Lower lobe of right lung (tissue), 2 donors: ENCODE measurements at places on chromosomes 3 and 15. TPM values are rescaled to one million over a fixed set of nuclear protein-coding genes. Genes with fewer than 3 reads are reported as not detected.

Gene CLDN16
- 0.74 TPM for total RNA-seq

Gene MYL3
- 2.0 TPM for total RNA-seq

Gene CD200
- 4.4 TPM for total RNA-seq

Gene RAB6B
- 5.5 TPM for total RNA-seq

DNA sequence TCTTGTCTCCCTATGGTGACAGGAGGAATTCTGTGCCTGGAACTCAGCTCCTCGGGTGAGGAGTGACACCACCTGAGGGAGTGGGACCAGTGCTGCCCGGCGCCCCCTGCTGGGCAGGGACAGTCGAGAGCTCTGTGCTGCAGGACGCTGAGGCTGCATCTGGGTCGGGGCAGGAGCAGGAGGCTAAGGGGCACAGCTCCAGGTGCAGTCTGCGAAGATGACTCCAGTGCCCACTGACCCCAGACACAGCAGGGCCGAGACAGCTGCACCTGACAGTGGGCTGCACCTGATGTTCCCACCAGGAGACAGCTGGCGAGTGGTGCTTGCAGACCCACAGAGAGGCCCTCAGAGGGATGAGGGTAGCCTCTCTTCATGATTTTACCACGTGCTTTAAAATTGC lies 152.9 kb downstream of the ATP10A start:
- peaks cover 23% of the 10 kb centered on the region for H3K36me3 ChIP-seq
- no peak overlapping the region for H3K27ac ChIP-seq

DNA sequence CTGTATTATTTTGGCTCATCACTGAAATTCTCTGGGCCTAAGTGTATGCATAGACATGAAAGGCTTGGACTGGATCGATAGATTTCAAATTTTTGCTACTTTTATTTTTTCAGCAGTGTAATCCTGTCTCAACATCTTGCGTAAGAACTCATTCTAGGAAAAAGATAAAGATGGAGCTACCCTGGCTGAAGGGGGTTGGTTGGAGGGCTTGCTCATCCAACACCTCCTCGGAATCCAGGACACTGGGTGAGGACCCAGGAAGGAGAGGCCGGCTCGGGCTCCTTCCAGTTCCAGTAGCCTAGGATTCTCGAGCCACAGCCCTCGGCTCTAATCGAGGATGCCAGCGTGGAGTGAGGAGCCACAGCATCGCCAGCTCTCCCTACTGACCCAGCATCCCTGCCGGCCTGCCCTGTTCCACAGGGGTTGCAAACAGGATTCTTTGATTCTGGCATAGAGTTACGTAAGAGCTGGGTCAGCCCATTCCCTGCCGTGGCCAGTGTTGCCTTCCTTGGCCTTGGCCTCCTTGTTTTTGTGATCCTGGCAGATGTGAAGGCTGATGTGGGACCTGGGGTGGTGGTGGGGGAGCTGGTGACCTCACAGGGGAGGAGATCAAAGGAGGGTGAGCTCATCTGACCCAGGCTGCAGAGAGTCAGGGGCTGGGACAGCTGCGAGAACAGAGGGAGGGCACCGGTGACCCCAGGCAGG lies 149.5 kb downstream of the ALDH1A2 start:
- no peaks in the 10 kb centered on the region for H3K27me3 ChIP-seq
- no peaks in the 10 kb centered on the region for H3K36me3 ChIP-seq
- H3K4me3 ChIP-seq, result no peak overlapping the region
- no peak for DNase-seq
- H3K27ac ChIP-seq, result no peak overlapping the region
- peaks cover 2% of the 10 kb centered on the region for H3K4me1 ChIP-seq

DNA sequence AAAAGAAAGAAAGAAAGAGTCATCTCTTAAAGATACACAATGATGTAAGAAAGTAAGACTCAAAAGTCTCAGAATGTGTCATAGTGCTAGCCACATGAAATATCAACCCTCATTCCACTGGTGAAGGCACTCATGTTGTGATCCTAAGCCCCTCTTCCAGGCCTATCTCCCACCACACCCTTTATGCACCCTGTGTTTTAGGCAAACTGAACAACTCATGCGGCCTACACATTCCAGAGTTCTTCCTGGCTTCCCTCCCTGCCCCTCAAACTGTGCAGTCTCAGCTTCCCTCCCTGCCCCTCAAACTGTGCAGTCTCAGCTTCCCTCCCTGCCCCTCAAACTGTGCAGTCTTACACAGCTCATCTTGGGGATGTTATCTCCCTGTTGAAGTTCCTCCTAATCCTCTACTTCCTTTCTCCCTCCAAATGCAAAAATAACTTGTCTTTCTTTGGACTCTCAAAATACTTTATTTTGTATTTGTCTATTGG lies 69.0 kb upstream of the FNDC3B start:
- H3K36me3 ChIP-seq, result no peaks in the 10 kb centered on the region
- no peak overlapping the region for H3K4me3 ChIP-seq
- H3K27ac ChIP-seq, result no peak overlapping the region
- peaks cover 29% of the 10 kb centered on the region for H3K4me1 ChIP-seq

DNA sequence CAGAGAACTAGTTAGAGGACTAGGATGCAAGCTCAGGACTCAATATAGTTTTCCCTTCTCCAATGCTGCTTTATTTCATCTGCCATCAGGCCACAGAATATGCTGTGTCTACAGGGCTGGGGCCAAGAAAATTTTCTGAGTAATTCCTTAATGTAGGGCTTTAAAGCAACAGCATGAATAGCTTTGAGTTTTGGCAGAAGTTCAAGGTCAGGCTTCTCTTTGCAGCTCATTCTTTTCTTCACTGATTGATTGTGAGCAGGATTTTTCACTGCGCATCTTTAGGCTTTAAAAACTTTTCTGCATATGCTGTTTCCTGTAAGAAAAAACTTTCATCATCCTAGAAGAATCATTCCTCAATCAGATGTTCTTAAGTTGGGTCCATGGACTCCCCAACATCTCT lies 4.6 kb downstream of the TMEM108 start:
- no peak overlapping the region for H3K27ac ChIP-seq
- no peak overlapping the region for H3K4me3 ChIP-seq
- H3K27me3 ChIP-seq, result peaks cover 12% of the 10 kb centered on the region
- no peak for DNase-seq
- H3K36me3 ChIP-seq, result no peaks in the 10 kb centered on the region
- peaks cover 16% of the 10 kb centered on the region for H3K4me1 ChIP-seq

DNA sequence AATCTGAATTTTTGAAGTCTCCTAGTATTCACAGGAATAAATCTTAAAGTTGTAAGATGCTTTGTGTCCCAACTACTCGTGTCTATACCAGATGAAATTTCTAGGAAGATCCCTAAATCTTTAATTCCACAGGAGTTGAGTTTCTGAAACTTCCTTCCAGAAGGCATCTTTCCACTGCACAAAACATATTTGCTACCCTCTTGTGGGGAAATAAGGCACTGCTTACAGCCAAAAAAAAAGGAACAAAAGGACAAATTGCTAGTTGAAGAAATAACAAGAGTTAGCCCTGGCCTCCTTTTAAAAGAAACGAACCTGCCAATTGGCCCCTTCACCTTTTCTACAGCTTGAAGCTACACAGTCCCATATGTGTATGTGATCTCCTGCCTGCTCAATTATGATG lies 54.0 kb downstream of the TAFA4 start:
- peaks cover 7% of the 10 kb centered on the region for H3K27me3 ChIP-seq
- H3K36me3 ChIP-seq, result no peaks in the 10 kb centered on the region
- DNase-seq, result no peak
- H3K4me1 ChIP-seq, result no peaks in the 10 kb centered on the region
- no peak overlapping the region for H3K4me3 ChIP-seq

DNA sequence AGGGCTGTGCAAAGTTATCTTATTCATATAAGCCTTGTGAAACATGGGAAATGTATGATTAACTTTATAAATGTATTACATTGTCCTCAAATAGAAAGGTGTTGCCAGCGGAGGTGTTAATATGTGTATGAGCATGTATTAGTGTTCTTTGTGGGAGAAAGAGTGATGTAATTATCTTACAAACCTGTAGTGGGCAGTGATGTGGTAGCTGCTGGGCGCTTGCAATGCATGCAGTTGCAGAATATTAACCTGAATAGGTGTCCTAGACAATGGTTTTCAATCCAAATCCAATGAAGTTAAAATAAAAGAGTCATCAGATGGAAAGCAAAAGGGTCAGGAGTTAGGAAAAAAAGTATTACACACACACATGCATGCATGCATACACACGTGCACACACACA lies 881.3 kb upstream of the CADM2 start:
- DNase-seq, result no peak
- no peak overlapping the region for H3K27ac ChIP-seq
- no peaks in the 10 kb centered on the region for H3K36me3 ChIP-seq
- no peaks in the 10 kb centered on the region for H3K4me1 ChIP-seq

GRCh38 chr15:57443486-57443885 lies 67.2 kb downstream of the CGNL1 start:
- H3K27ac ChIP-seq, result no peak overlapping the region
- no peak for DNase-seq
- no peak overlapping the region for H3K4me3 ChIP-seq

DNA sequence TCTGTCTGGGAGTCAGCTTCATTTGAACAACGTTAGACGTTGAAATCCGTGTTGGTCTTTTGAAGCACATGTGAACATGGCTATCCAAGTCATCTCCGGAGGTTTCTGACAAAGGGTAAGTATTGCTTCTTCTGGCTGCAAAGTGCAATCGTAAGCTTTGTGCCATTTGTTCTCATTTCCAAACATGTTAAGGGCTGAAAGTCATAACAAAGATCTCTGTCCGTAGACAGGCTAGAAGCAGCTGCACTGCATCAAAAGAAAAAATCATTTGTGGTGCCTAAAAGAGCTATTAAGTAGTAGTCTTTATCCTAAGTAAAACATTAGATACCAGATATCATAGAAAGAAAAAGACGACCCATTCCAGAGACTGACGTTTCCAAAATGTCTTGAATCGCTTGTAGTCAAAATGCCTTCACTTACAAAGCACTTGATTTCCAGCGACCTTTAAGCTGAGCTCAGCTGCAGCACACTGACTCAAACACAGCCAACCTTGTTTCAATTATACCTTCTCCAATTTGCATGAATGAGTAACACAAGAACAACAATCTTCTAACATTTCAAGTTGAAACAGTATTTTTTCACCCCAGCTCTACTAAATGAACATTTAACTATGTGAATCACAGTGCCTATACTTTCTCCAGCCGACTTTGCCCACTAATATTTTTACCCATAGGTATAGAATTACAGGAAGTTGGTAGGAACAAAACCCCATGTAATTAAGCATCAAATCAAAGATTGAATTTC lies 76.6 kb downstream of the NEDD4 start:
- DNase-seq, result no peak
- no peak overlapping the region for H3K27ac ChIP-seq
- H3K27me3 ChIP-seq, result no peaks in the 10 kb centered on the region
- H3K4me1 ChIP-seq, result peaks cover 13% of the 10 kb centered on the region
- no peaks in the 10 kb centered on the region for H3K36me3 ChIP-seq

GRCh38 chr3:94758751-94759150 lies 695.9 kb downstream of the NSUN3 start:
- no peaks in the 10 kb centered on the region for H3K36me3 ChIP-seq
- H3K27me3 ChIP-seq, result no peaks in the 10 kb centered on the region
- no peaks in the 10 kb centered on the region for H3K4me1 ChIP-seq
- no peak overlapping the region for H3K4me3 ChIP-seq
- no peak for DNase-seq

DNA sequence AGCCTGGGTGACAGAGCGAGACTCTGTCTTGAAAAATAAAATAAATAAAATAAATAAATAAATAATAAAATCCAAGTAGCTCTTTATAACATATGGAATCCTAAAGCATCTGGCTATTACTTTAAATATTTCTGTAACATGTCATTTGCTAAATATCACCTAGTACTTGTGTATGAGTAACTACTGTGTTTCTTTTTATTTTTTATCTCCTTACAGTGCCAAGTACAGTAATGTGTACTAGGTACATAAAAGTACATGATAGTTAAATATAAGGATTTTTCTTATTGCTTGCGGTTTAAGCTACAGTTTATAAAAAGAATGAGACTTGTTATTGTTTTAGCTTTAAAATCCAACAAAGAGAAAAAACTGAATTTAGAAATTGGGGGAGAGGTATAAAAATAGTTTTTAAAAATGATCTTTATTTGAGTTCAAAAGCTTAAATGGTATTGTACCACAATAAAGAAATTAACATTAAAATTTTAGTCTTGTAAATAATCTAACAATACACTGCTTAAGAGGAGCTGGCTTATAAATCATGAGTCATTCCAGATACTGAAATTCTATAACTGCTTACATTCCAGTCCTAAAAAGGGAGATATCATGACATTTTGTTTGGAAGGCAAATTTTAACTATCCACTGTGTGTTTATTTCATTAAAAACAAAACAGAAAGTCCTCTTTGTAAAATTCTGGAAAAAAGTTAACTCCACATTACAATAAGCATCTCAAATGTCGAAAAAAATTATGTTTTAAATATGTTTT lies 73.1 kb downstream of the FGF7 start:
- DNase-seq, result no peak
- H3K4me3 ChIP-seq, result no peak overlapping the region
- H3K27me3 ChIP-seq, result no peaks in the 10 kb centered on the region
- no peaks in the 10 kb centered on the region for H3K4me1 ChIP-seq

DNA sequence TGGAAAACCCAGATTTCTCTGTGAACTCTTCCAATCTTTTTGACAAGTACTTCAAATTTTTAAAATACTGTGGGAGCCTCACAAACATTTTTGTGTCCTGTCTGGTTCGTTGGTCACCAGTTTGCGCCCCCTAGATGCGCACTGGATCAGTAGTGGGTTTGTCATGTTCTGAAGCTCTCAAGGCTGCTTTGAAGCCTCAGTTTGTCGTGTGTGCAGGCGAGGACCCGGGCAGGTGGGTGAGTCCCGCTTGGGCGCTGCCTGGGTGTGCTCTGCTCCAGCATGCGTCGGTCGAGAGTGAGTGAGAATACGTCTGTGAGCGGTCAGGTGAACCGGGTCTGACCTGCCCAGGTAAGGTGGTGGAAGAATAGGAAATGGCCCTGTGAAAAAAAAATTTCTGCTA lies 17.3 kb upstream of the AEN start:
- no peaks in the 10 kb centered on the region for H3K36me3 ChIP-seq
- no peak overlapping the region for H3K4me3 ChIP-seq
- no peak for DNase-seq
- peaks cover 13% of the 10 kb centered on the region for H3K4me1 ChIP-seq

DNA sequence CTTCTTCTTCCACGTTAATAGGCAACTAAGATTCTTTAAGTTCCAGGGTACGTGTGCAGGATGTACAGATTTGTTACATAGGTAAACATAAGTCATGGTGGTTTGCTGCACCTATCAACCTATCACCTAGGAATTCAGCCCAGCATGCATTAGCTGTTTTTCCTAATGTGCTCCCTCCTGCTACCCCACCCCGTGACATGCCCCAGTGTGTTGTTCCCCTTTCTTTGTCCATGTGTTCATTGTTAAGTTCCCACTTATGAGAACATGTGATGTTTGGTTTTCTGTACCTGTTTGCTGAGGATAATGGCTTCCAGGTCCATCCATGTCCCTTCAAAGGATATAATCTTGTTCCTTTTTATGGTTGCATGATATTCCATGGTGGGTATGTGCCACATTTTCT lies 21.1 kb downstream of the GTF2A2 start:
- no peak overlapping the region for H3K27ac ChIP-seq
- peaks cover 28% of the 10 kb centered on the region for H3K36me3 ChIP-seq
- no peaks in the 10 kb centered on the region for H3K27me3 ChIP-seq
- no peaks in the 10 kb centered on the region for H3K4me1 ChIP-seq
- no peak overlapping the region for H3K4me3 ChIP-seq

- no peak overlapping the region for H3K4me3 ChIP-seq
- H3K36me3 ChIP-seq, result no peaks in the 10 kb centered on the region
- DNase-seq, result no peak
- H3K4me1 ChIP-seq, result no peaks in the 10 kb centered on the region
Observed at GRCh38 chr3:33646406-33646805, 71.6 kb downstream of the CLASP2 start.

- H3K27me3 ChIP-seq, result peaks cover 4% of the 10 kb centered on the region
- H3K27ac ChIP-seq, result no peak overlapping the region
- no peaks in the 10 kb centered on the region for H3K36me3 ChIP-seq
- H3K4me3 ChIP-seq, result no peak overlapping the region
- H3K4me1 ChIP-seq, result no peaks in the 10 kb centered on the region
Observed at GRCh38 chr3:35745802-35746484, 106.6 kb downstream of the ARPP21 start.
